Tibial nerve (tissue), 4 donors: ENCODE measurements at places on chromosomes 13 and 19. TPM values are rescaled to one million over a fixed set of nuclear protein-coding genes. Genes with fewer than 3 reads are reported as not detected.

The FAM216B gene
- not detected for total RNA-seq

The ZNF610 gene
- total RNA-seq = 2.7 TPM

The MBD3L3 gene
- total RNA-seq = not detected

The AP1M2 gene
- total RNA-seq = not detected

The C19orf67 gene
- total RNA-seq = not detected

GRCh38 chr19:10782795-10783194 is 53.2 kb downstream of the TMED1 start:
- no peak overlapping the region for H3K27ac ChIP-seq
- peaks cover 99% of the 10 kb centered on the region for H3K36me3 ChIP-seq
- H3K4me1 ChIP-seq = no peaks in the 10 kb centered on the region
- H3K27me3 ChIP-seq = no peaks in the 10 kb centered on the region
- no peak overlapping the region for H3K4me3 ChIP-seq
- DNase-seq = no peak

DNA sequence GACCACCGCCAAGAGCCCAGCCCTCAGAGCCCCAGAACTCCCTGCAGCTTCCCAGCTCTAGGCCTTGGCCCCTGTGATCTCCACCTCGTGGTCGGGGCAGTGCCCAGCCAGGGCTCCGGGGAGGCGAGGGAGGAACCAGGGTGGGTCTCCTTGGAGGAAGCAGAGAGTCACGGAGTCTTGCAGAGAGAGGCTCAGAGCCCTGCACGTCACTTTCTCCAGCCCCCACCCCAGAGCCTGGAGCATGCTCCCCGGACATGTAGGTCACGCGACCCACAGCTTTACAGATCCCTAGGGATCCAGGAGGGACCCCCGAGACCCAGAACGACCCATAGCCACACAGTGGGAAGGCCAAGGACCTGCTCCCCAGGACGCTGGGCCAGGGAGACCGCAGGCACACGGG is 11.9 kb downstream of the GADD45B start:
- peaks cover 12% of the 10 kb centered on the region for H3K27me3 ChIP-seq
- H3K4me3 ChIP-seq = no peak overlapping the region
- H3K27ac ChIP-seq = no peak overlapping the region
- no peak for DNase-seq
- no peaks in the 10 kb centered on the region for H3K4me1 ChIP-seq

DNA sequence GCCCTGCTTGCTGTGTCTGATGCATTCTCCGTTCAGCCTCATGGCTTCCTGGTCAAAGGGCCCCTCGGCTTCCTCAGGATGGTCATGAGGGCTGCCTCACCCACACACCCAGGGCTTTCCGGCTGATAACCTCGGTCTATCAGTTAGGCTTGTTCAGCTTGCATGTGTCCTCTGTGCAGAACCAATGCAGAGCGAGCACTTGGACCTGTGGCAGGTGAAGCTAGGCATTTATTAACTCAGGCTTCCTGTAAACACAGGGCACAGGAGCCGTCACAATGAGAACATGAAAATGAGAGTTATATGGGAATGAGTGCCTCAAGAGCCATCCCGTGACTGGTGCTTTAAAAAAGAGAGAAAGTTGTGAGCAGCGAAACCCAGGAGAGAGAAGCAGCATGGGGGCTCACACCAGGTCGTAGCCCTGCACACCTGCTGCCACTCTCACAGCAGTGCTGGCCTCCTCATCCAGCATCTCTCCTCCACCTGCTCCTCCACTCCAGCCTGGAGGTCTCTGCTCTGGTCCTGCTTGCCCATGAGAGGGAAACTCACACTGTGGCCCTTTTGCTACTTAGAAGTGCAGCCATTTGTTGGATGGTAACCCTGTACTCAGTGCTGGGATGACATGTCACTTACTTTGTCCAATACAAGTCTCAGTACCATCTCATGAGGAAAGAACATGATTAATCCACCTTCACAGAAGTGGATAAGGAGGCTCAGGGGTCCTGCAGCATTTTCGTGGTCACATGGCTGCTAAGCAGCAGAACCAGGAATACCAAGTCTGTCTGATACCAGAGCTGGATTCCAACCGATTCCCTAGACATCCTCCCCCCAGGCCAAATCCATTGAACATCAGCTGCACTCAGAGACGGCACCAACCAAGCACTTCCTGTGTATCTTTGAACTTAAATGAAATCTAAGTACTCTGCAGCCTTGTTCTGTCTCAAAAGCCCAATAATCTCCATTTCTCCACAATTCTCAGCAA is 50.5 kb upstream of the IRS2 start:
- H3K4me3 ChIP-seq = no peak overlapping the region
- no peak for DNase-seq
- H3K4me1 ChIP-seq = no peaks in the 10 kb centered on the region
- H3K36me3 ChIP-seq = no peaks in the 10 kb centered on the region

DNA sequence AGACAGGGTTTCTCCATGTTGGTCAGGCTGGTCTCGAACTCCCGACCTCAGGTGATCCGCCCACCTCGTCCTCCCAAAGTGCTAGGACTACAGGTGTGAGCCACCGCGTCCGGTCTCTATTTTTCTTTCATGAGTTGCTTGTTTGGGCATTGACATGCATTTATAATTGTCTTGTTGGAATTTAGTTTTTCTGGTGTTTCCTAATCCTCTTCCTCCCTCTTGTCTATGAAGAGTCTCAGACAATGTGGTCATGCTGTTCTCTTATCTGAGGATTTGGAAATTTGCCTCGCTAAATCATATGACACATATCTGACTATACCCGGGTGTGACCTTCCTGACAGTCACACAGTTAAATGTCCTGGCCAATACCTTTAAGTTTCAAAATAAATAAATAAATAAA is 7.4 kb upstream of the CEACAM18 start:
- no peaks in the 10 kb centered on the region for H3K27me3 ChIP-seq
- no peak overlapping the region for H3K4me3 ChIP-seq
- no peak overlapping the region for H3K27ac ChIP-seq
- no peak for DNase-seq
- H3K4me1 ChIP-seq = no peaks in the 10 kb centered on the region
- no peaks in the 10 kb centered on the region for H3K36me3 ChIP-seq

GRCh38 chr19:41575998-41576397 is at the start of gene CEACAM21:
Gene CEACAM21 (plus strand): TSS chr19:41576166. CDS start chr19:41576275, 109 bp downstream.
- no peak for DNase-seq
- H3K36me3 ChIP-seq = no peaks in the 10 kb centered on the region
- no peak within 1 kb of the TSS for H3K4me3 ChIP-seq
- no peaks in the 10 kb centered on the region for H3K27me3 ChIP-seq
- H3K4me1 ChIP-seq = no peaks in the 10 kb centered on the region

GRCh38 chr19:2345076-2345475 is 15.0 kb upstream of the TMPRSS9 start:
- no peak overlapping the region for H3K4me3 ChIP-seq
- no peak overlapping the region for H3K27ac ChIP-seq
- no peaks in the 10 kb centered on the region for H3K4me1 ChIP-seq

DNA sequence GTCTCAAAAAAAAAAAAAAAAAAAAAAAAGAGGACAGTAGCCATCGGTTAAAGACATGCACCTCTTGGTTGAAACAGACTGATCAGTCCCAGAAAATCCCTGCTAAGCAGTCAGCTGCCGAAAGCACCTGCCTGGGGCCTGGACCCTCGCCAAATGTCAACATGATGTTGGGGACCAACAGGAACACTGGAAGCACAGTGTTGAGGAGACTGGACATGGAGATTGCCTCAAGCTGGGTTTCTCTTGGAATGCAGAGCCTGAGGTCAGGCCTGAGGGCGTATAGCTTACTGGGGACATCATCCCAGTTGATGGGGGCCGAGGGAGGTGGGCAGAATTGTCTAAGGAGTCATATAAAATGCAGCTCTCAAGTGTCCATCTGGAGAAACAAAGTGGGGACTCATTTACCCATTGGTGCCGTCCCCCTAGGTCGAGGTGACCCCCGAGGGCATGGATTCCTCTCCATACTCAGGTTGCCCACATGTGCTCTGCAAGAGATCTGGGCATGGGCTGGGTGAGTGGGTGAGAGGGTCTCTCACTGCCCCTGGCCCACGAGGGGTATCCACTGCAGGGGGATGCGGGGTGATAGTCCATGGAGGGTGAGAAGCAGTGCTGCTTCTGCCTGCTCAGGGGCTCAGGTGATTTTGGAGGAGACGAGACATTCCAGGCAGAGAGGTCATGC is 164.5 kb downstream of the URI1 start:
- H3K27me3 ChIP-seq = no peaks in the 10 kb centered on the region
- DNase-seq = no peak
- H3K4me3 ChIP-seq = no peak overlapping the region
- no peak overlapping the region for H3K27ac ChIP-seq

- H3K27me3 ChIP-seq = no peaks in the 10 kb centered on the region
- no peaks in the 10 kb centered on the region for H3K36me3 ChIP-seq
- DNase-seq = no peak
- H3K4me3 ChIP-seq = no peak overlapping the region
- no peak overlapping the region for H3K27ac ChIP-seq
Measured at GRCh38 chr13:30577401-30577852, 40.3 kb upstream of the USPL1 start.
